ENCODE measurements at places on chromosomes 5 and 9.

- no peak for DNase-seq
These were observed 79.8 kb downstream of the MROH2B start for GRCh38 chr5:40991168-40991980.

- no peak for DNase-seq
These were observed at the start of gene PROB1 for GRCh38 chr5:139394654-139395566. TSS of gene PROB1 (minus strand) at chr5:139395104. CDS start at chr5:139395081, 23 bp downstream.

DNA sequence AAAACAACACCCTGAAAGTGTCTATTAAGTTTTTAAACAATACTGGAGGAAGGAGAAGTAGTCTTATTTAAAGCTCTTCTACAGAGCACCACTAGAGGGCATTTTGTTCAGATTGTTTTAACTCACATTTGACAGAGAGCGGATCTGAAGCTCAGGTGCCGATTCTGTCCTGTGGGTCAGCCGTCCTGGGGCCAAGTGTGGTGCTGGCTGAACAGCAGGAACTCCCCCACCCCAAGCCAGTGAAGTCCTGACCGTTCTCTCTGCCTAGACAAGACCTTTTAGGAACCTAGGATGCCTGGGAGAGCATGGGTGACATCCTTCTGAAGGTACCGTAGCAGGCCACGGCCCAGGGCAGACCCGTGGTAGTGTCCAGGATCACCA is 3.9 kb downstream of the EXOC3 start:
- DNase-seq: no peak

GRCh38 chr5:86500947-86501346 is 116.8 kb upstream of the COX7C start:
- DNase-seq: no peak

DNA sequence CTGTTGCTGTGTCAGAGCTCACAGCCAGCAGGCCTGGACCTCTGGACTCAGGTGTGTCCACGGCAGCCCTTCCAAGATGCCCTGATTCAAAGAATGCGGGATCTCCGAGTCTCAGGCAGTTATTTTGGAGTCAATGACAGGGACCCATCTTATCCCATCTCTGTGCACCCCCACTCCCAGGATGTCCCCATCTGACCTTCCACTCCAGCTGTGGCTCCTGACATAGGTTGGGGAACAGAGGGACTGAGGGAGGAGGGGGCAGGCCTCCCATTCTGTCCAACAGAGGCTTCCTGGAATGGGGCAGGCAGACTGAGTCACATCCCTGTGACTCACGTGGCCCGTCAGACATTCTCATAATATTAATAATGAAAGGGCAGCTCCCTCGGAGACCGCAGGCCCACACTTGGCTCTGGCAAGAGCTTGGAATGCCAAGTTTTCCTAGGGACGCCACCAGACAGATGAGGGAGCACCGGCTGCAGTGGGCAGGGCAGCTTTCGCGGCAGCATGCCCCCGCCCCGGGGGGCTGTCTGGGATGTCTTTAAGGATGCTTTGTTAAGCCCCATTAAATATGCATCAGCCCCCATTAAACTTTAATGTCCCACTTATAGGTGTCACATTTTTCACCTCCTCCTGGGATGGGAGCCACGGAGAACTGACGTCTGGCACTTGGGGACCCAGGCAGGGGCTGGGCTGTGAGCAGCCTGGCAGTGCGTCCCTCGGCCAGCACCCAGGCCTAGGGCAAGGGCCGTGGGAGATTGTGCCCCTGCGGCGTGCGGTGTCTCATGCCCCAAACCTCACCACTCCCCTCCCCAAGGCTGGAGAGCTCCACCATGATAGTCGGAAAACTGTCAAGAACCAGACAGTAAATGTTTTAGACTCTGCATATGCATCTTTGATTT is 23.6 kb upstream of the FIBCD1 start:
- DNase-seq: no peak

DNA sequence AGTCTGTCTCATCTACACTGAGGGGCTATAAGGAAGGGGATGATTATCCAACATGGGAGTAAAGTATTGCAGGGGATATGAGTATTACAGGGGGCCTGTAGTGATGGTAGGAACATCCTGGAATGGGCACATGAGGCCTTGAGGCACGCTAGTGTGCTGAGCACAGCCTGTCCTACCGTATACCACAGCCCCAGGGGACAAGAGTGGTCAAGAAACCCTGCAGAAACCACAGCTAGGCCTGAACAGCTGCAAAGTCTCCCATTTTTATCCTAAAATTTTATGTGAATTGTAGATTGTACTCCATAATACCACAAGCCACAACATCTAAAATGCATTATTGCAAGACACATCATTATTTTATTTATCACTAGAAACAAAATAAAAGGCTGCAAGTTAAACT is 136.3 kb upstream of the ASTN2 start:
- no peak for DNase-seq

GRCh38 chr9:12716823-12717600 is 23.8 kb downstream of the TYRP1 start:
- no peak for DNase-seq

DNA sequence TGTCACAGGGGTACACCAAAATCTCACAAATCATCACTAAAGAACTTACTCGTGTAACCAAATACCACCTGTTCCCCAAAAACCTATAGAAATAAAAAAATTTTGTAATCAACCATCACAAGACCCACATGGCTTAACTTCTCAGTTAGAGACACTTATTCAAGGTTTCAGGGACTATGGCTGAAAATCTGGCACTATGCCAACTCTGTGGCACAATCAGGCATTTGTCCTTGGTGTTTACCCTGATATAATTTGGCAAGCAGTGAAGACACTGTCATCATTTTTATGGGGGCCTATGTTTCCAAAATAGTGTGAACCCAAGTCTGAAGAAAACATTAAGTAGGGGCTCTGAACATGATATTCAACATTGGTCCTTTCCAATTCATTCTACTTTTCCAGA is 59.0 kb downstream of the ZNF622 start:
- DNase-seq: no peak

DNA sequence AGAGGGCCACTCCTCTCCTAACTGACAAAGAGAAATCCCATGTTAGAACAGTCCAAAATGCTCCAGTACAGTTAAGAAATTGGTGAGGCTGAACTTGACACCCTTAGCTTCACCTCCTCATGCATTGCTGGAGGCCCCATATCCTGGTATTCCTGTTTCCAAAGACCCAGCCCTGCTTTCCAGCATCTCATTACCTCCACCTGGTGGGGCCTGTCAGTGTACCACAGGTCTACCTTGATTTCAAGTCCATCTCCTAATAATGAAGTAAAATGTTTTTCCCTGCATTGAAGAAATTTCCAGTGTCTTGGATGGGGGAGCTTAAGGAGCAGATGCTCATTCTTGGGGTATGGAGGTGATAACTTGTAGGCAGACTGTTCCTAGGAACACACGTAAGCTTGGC is 70.6 kb upstream of the S1PR3 start:
- no peak for DNase-seq

- no peak for DNase-seq
These were observed 53.8 kb upstream of the CLINT1 start for GRCh38 chr5:157912621-157913325.
